ENCODE measurements at places on chromosomes 4 and X. TPM values are rescaled to one million over a fixed set of nuclear protein-coding genes. Genes with fewer than 3 reads are reported as not detected.

DNA sequence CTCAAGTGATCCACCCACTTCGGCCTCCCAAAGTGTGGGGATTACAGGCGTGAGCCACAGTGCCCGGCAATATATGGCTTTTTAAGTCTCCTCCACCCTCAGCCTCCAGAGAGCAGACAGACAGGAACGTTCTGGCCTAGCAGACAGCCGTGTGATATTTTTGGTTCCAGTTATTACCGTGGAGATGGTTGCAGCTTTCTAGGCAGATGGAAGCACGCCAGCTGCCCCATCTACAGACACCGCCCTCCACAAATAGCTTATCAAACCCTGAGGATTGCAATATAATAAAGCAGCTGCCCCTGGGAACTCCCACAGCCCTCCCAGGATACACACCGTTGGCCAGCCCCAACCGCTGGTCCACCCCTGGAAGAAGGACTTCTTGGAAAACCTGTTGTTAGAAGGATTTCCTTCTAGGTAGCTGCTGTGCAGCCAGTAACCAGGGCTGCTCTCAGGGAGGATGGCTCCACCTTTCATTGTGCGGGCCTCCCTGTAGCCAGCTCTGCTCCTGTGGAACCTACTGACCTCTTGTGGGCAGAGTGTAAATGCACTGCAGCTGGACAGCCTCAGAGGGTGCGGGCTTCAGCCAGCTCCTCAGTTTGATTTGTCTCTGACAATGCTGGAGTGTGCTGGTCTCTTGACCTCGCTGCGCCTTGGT, 44.0 kb downstream of the SLC25A5 start:
- no peak for DNase-seq

- no peak for DNase-seq
These were observed 105.1 kb upstream of the SMIM31 start for GRCh38 chr4:164648849-164649212.

DNA sequence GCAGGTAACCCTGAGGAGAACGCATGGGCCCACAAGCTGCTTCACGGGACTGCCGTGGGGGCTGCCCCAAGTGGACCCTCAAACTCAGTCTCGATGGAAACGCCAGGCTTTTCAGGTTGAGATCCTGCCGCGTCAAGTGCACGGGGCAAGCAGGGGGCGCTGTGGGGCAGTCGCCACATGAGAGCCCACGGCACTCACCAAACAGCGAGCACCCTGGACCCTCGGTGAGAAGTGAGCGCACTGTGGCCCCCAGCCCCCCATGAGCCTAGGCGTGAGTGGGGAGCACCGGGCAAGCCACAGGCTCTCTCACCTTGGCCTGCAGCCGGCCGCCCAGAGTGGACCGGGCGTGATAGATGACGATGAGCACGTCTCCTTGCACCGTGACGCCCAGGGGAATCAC, 50.9 kb upstream of the CPLX1 start:
- DNase-seq, result no peak

DNA sequence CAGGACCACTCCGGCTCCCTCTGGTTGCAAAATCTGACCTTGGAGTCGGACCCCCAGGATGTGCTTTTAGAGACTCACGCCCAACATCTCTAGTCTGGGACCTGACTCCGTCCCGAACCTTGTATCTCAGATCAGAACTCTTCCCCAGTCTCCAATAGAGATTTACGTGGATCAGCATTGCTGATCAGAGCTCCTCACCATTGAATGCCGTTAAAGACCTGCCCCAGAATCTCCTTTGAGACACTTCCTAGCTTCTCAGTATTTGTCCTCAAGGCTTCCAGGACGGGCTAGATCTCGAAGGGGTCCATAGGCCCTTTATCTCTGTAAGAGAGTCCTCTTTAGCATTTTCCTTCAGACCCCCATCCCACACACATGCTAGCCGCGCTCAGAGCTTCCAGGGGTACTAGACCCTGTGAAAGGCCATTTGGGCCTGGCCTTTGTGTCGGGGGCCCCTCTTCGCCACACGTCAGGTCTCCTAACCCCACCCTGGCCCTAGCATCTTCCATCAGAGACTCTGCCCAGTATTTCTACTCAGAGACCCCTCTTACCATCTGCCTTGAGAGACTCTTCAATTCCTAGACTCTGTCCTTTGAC, 662 bp downstream of the UBA1 start:
- no peak for DNase-seq

DNA sequence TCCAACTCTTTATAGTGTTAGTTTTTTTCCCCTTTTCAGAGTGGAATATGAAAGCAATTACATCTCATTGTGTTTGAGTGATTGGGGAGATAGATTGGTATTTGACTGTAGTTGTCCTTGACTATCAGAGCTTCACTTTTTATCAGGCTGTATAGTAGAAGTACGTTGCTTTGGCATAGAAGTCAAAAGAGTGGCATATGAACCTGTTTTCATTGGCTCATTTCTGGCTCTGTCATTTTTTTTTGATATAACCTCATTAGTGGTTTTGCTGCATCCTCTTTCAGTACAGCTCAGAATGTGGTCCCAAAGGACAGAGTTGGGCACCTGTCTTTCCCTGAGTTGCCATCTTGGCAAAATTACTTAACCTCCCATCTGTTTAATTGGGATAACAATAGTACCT, 1.4 kb downstream of the TMA16 start:
- DNase-seq, result no peak

GRCh38 chr4:37437163-37437562, 192.6 kb downstream of the NWD2 start:
- DNase-seq, result no peak

DNA sequence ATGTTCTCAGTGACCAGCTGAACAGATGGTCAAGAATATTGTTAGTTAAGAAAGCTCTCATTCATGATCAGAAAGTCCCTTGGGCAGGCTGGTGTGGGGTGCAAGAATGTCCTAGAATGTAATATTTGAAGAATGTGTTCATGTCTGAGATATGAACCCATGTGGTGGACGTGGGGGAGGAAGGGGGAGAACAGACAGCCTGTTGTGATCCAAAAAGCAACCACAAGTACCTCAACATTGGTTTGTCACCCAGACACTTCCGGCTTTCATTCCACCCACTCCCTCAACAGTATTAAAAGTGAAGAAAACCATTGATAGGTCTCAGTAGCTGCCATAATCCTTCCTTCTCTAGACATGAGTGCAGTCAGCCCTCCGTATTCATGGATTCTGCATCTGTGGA, 82.2 kb downstream of the MAML3 start:
- no peak for DNase-seq

DNA sequence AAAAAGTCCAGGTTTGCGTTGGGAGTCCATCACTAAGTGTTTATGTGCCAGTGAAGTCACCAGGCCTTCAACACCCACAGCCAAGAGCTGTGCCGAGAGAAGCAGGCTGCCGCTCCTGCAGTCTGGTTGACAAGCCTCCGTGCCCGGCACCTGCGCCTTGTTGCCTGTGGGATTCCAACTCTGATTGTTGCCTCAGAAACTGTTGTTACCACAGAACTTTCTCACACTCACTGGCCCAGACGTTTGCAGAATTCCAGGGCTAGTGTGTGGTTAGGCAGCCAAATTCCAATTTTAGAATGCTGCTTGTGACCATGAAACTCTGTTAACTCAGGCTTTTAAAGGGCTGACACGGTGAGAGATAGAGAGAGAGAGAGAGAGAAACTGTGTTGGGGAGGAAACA, 119.5 kb upstream of the LIMCH1 start:
- DNase-seq, result no peak

DNA sequence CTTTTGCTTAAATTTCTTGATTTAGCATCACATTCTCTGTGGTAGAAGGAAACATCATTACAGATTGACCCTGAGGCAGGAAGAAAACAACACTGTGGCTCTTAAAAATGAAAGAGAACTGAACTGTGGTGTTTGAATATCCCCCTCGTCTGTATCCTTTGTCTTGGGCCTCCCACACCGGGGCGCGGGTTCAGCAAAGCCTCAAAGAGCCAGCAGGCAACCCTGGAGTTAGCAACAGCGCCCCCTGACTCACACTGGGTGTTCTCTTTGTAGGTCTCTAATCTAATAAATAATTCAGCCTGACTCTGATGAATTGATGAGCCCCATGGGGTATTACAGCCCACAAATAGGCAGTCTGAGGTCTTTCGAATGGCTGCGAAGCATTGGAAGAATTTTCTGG, 46.1 kb upstream of the CTSO start:
- no peak for DNase-seq

The SLITRK4 gene
- total RNA-seq, result 0.76 TPM

The ARR3 gene
- not detected for total RNA-seq

The TLR2 gene
- total RNA-seq, result 12.4 TPM

All from esophagus squamous epithelium (tissue), 5 donors.